ENCODE measurements at places on chromosomes 11 and 22.

DNA sequence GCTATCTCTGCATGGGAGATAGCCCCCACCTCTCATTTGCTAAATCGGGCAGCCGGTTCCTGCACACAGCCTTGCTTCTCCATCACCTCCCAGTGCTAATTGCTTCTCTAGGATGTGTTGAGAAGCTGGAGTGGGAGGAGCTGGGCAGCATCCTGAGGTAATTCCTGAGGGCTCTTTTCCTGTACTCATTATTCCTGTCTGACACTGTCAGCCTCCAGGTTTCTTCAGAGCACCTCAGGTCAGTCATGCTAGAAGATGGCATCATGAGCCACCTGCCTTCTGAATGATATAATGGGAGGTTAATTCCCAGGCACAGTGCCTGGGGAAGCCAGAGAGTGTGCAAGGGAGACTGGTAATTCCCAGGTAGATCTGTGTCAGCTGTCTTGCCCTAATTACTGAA is 133.0 kb downstream of the RAB38 start:
- no peak for DNase-seq

- no peak for DNase-seq
Measured at GRCh38 chr11:130524132-130524790, 75.8 kb downstream of the ADAMTS15 start.

DNA sequence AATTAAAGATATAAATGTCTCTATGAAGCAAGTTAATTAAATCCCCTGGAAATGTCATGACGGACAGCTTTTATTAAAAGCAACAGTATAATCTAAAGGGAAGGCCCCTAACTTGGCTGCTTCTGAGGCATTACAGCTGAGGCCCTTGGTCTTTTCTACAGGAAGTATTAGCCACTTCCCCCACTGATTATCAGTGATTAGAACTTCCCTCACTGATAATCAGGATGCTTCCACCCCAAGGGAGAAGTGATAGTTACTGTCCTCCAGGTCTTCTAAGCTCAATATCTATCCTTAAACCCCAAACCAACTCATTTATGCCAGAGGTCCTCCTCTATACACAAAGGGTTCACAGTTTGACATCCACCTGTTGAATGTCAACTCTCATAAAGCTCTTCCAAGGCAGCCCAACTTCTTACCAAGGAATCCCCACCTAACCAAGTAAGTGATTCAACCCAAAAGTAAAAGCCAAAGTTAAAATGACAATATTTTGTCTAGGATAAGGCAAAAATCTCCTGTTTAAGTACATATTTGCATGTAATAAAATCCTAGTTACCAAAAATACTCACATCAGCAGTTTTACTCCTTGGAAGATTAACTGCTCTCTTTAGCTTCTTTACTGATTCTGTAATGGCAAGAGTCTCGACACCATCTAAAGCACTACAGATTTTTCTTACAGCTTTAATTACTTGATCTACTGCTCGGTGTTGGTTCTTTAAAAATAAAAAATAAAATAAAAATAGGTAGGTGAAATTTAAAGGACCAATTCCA is 58.6 kb upstream of the RPS13 start:
- no peak for DNase-seq

- no peak for DNase-seq
Measured at GRCh38 chr11:96033599-96033998, 109.7 kb upstream of the MTMR2 start.

DNA sequence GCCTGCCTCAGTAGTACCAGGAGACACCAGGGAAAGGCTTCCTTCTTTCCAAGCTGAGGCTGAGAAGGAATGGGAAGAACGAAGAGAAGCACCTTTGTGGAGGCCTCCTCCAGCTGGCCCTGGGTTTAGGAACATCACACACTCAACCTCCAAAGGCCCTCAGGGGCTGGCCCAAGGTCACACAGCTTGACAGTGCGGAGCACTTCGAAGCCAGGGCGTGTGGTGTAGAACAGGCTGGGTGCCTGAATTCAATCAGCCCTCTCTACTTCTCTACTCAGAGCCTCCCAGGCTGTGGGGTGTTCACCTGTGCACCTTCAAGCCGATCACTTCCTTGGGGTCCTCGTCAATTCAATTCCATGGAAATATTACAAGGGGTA is 727 bp upstream of the CSDC2 start:
- no peak for DNase-seq

GRCh38 chr22:45435544-45436139 is 22.1 kb downstream of the RIBC2 start:
- DNase-seq: peak; percentile 87

DNA sequence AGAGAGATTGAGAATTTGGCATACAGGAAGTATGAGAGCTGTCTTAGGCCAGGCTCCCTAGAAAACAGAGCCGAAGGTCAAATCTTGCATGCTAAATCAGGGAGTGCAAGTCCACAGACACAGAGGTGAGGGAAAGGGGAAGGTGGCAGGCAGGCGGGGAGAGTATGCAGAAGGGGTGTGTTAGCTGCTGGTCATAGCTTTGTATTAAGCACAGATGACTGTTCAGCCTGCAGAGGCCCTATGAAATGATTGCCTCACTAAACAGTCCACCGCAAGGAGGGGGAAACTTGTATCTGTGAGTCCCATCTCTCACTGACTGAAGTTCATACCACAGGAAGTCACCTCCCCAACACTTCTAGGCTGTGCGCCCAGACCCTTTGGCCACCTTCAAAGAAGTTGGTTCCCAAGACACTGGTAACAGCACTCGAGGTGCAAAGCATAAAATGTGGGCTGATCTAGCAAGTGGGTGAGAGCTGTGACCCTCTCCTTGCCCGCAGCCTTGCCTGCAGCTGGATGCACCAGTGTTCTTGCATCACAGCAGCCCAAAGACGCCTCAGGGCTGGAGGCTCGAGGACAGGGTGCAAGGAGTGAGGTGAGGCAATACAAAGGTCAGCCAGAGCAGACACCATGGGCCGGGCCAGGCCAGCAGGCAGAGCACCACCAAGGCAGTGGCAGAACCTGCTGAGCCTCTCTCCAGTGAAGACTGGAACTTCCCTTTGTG is 115.3 kb upstream of the TBCEL start:
- peak; percentile 28 for DNase-seq

GRCh38 chr11:23201936-23202522 is 341.8 kb upstream of the CCDC179 start:
- no peak for DNase-seq

DNA sequence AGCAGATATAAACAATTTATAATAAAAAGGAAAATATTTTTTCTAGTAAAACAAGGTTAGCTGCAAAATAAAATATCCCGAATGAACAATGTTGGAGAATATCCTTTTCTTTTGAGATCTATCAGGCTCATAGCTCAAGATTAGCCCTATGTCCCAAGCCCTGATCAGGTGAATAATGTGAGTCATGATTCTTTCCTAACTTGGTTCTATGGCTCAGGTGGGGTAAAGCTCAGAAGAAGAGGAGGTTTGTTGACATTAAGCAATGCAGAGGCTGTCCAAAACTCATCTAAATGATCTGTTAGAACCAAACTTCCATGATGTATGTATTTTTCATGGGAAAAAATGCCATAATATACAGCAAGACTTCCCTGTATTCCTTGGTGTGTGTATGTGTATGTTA is 86.1 kb downstream of the TRIM44 start:
- DNase-seq: no peak

DNA sequence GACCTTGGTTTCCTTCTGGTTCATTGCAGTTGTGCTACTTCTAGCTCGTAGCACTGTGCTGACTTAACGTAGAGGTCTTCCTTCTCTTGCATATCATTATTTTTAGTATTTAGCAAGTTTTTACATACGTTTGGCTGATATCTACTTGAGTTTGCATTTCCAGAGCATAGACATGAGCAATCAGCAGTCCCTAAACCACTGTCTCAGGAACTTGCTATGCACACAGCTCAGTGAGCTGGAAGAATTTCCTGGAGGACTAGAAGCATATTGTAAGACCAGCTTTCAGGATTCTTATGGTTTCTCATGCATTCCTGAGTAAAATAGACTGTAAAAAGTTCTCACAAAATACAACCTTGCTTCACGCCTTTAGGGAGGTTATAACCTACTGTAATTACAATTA is 226.7 kb upstream of the PDGFD start:
- DNase-seq: peak; percentile 37

DNA sequence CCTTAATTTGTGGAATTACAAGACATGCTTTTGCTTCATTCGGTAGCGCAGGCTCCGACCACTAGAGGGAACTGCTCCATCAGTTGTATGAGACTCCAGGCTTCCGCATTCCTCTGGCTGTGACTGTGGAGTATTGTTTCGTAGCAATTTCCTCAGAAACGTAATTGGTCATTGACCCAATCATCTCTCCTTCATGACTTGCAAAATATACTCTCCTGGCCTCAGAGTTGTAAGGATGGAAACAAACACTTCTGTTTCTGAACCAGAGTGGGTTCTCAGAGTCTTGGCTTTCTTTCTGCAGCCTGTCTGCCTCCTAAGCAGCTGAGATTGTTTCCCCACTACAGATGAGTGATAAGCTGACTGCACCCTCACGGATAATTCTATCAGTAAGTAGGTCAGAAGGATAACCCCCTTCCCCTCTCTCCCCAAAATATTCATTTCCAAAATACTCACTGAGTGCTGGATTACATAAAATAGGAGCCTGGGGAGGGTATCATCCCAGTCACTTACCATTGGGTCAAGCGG is 146.8 kb upstream of the ZC3H12C start:
- DNase-seq: peak; percentile 93

- DNase-seq: no peak
Measured at GRCh38 chr11:62857541-62857982, 18.2 kb upstream of the WDR74 start.

DNA sequence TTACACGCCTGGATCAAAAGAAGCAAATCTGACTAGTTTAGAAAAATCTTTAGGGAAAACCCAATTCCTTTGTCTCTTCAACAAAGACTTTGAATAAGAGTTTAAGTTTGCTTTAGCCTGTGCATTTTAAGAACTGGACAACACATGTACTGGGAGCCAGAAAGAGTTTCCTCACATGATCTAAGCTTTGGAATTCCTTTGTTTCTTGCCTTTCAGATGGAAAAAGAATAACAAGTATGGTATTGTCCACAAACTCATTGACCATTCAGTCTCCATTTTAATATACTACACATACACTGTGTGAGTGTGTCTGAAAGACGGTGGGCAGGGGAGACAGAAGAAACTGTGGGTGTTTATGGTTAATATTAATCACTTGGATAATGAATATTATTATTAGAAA is 205.6 kb downstream of the MAML2 start:
- no peak for DNase-seq

- no peak for DNase-seq
Measured at GRCh38 chr22:19902245-19902715, 39.3 kb upstream of the COMT start.

DNA sequence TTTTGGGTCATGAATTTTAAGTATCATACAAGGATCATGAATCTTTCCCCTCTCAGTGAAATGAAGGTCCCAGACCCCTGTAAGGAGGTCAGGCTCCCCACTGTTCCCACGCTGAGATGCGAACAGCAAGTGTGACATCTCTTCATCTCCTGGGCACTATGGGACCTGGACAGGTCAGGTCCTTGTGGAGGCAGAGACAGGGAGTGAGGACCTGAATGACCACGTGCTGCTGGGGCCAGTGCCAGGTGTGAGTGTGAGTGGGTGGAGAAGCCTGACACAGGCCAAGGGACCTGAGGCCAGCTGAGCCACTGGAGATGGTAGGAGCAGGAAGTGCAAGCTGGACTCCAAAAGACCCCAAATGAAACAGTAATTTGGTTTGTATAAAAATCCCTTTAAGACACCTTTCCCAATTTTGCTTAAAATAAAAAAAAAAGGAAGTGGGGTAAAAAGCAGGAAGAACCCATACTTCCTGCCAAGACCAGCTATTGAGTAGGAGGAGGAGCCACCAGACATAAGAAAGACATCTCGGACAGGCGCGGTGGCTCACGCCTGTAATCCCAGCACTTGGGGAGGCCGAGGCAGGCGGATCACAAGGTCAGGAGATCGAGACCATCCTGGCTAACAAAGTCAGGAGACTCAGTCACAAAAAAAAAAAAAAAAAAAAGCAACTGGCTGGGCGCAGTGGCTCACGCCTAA is 35.4 kb upstream of the SERPIND1 start:
- DNase-seq: no peak

DNA sequence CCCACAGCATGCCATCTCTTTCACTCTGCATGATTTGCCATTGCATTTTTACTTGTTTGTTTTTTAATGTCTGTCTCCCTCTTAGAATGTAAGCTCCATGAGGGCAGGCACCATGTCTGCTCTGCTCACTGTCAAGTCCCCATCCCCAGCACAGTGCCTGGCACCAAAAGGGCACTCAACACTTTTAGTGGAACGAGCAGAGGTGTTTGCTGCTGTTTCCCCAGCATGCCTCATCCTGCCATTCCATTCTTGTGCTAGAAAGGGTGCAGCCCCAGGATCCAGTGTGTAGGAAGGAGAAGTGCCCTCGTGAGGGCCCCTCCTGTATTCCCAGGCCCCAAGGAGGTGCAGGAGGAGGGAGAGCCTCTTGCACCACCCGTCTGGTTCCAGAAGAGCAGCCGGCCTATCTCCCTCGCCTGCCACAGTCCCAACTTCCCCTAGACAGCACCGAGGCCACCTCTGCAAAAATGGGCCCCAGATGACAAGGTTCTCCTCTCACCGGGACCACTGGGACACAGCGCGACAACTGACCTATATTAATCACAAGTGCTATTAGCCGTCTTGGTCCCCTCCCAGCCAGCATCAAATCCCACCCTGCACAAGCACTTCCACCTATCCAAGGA is 33.3 kb upstream of the CACNG2 start:
- no peak for DNase-seq

DNA sequence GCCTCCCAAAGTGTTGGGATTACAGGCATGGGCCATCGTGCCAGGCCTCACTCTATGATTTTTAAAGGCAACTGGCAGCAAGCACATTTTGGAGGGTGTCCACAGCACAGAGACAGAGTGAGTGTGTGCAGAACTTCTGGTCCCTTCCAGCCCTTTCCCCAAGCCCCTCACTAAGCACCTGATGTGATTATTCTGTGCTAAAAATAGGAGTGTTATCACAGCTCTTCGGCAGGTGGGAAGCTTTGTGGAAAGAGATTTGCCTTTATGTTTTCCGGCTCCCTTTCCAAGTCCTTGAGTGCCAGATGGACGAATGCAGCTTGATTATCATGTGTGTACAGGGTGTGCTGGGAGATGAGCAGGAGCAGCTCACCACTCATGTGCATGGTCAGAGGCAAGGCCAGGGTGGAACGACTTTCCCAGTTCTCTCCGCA is 310.8 kb downstream of the DDX10 start:
- DNase-seq: no peak
